AG04449 (cell line): ENCODE measurements at places on chromosomes 6 and 20.

- no peak for DNase-seq
Measured at GRCh38 chr6:118939683-118940082, 4.7 kb upstream of the MCM9 start.

DNA sequence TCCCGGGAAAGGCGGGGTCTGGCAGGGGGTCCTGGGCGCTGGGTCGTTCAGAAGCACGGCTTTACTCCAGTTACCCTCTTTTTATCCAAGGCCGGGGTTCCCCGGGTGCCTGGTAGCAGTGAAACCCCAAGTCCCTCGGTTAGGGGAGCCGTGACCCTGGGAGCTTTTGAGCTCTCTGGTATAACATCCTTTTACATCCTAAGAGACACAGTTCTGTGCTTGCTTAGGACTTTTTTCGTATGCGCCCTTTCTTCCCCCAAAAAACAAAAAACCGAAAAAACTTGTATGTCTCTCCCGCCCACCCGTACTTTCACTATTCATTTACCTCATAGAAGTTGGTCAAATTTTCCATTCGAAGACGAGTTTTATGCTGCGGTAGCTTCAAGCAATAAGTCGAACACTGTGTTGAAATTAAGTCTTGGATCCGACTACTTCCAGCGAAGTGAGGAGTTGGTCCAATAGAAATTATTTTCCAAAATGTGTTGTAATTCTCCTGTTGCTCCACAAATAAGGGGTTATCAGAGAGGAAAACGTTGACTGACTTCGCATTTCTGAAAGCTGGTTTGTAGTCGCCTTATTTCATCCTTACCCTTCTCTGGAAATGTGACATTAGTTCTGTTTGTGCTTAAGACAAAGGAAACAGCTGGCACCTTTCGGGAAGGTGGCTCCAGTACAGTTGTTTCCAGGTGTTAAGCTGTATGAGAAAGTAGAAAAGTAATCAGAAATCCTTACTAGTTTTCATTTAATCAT lies 816 bp upstream of the MAN1A1 start:
- DNase-seq, result peak; percentile 14

DNA sequence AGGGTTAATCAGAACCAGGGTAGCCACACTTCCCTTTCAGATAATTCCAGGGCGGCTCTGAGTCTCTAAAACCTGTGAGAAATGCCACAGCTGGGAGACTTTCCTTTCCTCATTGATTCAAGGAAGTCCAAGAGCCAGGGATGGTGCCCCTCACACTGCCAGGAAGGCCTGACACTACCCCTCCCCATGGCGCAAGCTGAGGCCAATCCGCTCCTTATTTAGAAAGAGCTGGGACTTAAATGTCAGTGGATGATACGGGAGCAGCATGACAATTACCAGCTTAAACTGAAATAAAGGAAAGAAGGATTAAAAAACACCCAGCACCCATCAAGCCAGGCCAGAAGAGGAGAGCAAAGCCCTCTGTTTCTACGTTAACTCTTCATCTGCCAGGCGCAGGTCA lies 244.4 kb downstream of the LRFN2 start:
- DNase-seq, result no peak

GRCh38 chr20:51712501-51713212 lies 55.5 kb downstream of the ATP9A start:
- DNase-seq, result no peak

DNA sequence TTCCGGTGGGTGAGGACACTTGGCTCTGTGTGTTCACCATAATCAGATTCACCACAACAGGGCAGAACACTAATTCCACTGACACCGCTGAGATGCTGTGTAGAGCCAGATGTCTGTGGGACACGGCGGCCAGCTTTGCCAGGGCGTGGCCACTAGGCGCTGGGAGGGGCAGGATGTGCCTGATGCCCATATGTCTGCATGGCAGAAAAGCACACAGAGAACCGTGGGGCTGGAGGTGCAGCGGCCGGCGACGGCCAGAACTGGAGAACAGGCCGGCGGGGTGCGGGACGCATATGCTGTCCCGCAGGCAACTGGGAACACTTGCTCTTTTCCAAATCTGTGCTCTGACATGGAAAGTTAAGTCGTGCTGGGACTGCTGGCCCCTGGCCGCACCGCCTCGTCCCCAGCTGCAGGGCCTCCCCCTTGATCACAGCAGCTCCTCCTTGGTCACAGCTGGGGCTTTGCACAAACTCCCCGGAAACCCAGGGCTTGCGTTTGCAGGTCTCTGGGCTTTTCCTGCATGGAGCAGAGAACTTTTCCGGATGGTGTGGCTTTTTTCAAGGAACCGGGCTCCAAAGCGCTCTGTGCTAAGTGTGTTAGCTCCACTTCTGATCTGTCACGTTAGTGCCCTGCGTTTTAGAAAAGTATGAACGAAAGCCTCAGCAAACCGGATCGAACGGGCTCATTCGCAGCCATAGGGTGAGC lies 31.1 kb downstream of the NTSR1 start:
- DNase-seq, result no peak

- no peak for DNase-seq
Measured at GRCh38 chr6:135270676-135271536, 89.8 kb downstream of the MYB start.

DNA sequence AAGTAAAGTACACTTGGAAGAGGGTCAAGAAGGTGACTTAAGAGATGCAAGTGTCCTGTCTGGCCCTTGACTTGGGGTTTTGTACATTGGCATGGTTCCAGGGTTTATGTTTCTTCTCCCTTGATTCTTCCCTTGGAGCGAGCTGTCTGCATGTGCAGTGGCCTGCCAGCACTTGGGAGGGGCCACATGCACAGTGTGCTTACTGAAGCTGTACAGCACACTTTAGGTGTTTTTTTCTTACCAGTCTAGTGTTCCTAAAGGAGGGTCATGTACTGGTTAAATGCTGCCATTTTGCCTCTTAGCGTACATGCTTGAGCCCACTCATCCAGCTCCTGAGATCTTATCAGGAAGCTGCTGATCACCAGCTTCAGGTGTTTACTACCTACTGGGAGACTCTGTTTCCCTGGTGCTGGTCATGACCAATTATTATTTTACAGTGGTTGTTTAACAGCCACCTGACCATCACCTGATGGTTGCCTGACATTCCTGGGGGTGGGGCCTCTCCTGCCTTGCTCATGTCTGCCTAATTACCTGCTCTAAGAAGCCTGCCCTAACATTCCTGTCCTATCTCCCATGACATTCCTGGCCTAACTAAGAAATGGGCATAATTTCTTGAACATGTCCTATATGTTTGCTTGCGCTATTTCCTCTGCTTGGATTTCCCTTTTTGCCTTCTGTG lies 182.9 kb downstream of the MCHR2 start:
- DNase-seq, result no peak

DNA sequence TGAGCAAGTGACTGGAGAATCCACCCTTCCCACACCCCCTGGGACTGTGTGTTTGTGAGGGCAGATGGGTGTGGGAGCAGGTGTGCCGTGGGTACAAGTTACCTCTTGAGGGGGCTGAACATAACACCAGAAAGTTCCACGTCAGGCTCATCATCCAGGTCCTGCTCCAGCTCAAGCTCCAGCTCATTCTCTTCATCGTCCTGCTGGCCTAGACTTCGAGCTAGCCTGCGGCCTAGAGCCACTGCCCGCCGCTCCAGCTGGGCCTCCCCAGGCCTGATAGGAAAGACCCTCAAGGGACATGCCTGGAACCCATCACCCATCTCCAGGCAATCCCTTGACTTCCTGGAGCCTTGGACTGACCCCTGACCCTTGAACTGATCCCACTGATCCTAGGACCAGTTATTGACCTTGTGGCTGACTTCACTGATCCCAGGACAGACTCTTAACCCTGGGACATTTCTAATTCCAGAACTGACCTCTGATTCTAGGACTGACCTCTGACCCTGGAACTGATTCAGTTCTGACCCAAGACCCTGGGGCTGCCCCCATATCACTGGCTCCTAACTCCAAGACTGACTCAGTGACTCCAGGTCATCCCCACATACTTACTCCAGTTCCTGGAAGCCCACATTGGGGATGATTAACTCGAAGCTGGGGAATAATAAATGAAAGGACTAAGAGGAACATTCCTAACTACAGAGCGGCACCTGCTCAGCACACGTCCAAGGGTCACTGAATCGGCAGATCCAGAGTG lies 11.8 kb upstream of the SPAG4 start:
- DNase-seq, result no peak

DNA sequence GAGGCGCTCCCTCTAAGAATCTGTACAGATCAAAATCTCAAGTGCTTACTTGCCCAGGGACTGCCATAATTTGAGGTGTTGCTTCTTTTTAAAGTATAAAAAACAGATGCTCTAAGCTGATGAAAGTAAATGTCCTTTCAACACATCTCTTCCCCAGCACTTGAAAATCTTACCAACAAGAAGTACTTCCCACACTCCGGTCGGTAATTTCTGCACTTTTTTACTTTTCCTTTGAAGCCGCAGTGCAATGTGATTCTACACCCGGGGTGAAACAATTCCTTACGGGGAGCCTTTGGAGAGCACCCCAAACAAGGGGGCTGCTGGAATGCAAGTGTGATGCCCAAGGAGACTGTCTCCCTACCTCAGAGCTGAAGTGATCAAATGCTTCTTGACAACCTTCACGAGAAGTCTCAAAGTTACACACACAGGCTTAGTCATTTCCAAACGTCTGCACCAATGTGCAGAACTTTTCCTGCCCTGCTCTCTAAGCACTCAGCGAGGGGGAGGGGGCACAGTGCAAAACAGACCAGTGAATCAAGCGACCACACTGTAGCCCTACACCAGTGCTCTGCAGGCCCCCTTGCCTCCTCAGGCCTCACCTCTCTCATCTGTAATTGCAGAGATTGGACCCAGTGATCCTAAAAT lies 56.7 kb downstream of the ATXN1 start:
- DNase-seq, result no peak

DNA sequence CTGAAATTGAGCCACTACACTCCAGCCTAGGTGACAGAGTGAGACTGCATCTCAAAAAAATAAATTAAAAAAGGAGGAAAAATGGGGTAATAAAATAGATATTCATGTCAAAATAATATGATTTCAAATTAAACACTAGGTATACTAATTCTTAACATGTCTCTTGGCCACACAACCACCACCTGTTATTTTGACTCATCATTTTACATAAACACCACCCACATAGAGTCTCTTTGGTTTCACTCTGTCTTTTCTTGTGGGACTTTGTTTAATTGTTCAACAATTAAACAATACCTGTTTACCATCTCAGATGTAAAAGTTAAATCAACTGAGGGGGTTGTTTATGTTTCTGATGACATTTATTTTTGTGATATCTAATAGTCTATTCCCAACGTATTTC lies 476.8 kb upstream of the ADGRB3 start:
- no peak for DNase-seq

DNA sequence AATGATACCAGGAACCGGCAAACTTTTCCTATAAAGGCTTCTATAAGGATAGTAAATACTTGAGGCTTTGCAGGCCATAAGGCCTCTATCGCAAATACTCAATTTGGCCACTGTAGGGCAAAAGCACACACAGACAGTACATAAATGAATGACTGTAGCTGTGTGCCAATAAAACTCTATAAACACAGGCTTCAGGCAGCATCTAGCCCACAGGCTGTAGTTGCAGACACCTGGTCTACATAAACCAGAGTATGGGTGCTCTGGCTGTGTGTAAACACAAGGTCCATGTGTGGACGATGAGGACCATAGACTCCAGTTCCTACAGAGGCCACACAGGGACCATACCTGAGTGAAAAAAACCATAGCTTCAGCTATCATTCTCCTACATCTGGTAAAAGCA lies 52.2 kb downstream of the ZMYND8 start:
- no peak for DNase-seq

- DNase-seq, result no peak
Measured at GRCh38 chr6:111342913-111343312, 140.1 kb downstream of the REV3L start.

DNA sequence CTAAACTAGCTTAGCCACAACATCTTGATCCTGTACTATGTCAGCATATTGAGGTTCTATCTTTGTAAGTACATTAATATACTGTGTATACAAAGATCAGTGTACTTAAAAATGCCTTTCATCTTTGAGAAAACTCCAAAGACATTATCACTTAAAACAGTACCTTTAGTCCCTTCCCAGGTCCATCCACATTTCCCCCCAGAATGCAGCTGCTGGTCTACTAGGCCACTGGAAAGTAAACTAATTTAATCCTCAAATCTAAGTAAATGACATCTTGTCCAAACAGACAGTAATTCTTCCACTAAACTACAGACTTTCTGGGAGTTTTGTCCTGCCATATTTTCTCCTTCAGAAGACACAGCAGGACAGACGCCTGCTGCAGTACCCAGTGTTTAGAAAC lies 68.7 kb downstream of the SYCP2 start:
- no peak for DNase-seq

GRCh38 chr6:144335914-144336313 lies 50.8 kb downstream of the UTRN start:
- DNase-seq, result no peak

GRCh38 chr6:163782436-163783003 lies 368.0 kb downstream of the QKI start:
- no peak for DNase-seq

DNA sequence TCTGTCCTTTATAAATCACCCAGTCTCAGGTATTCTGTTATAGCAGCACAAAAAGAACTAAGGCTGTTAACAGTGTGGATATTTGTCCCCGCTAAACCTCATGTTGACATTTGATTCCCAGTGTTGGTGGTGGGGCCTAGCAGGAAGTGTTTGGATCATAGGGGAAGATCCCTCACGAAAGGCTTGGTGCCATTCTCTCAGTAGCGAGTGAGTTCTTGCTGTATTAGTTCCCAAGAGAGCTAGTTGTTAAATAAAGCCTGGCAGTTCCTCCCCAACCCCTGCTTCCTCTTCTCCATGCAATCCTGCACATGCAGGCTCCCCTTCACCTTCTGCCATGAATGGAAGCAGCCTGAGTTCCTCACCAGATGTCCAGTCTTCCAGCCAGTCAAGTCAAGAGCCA lies 29.8 kb upstream of the ERVFRD-1 start:
- no peak for DNase-seq
